ELR (cell line): ENCODE measurements at places on chromosomes 11 and 22.
A peak's percentile ranks its signal among the peaks of the same experiment; 100 is the strongest.

GRCh38 chr11:68370211-68371111, 58.1 kb downstream of the LRP5 start:
- DNase-seq: no peak

GRCh38 chr11:111633248-111633647, 31.0 kb downstream of the SIK2 start:
- no peak for DNase-seq

- DNase-seq: no peak
Observed at GRCh38 chr22:18947905-18948304, 11.8 kb upstream of the PRODH start.

GRCh38 chr22:48734359-48734758, 1093.3 kb downstream of the BRD1 start:
- DNase-seq: no peak

DNA sequence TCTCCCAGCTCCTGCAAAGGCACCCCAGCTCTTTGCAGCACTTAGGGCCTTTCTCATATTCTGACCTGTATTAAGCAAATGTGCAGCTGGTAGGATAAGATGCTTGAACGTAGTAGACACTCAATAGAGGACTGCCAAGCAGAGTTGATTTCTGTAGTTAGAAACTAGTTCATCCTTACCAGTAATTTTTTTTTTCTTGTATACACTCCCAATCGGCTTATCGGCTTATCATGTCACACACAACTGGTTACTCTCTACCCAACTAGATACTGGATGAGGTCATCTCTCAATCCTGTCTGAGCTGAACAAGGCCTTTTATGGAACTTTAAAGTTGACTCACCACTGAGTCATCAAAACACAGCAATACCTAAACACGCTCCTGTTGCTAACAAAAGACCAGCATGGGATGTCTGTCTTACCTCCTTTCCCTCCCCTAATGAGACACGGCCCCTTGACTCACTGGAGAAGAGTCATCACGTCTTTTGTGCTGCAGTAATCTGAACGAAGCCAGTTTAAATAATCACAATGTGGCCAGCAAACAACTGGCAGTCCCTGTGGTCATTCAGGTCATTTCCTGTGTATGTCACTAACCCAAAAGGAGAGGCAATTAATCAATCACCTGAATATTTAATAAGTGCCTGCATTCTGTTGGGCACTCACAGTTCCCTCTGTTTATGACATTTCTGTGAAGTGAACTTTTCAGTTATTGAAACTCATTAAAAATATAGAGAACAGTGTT, 7.5 kb upstream of the WEE1 start:
- DNase-seq: peak; percentile 100

GRCh38 chr11:57648801-57649735, 644 bp downstream of the YPEL4 start:
- peak; percentile 49 for DNase-seq

- no peak for DNase-seq
Observed at GRCh38 chr22:49185312-49185969, 642.2 kb downstream of the BRD1 start.

DNA sequence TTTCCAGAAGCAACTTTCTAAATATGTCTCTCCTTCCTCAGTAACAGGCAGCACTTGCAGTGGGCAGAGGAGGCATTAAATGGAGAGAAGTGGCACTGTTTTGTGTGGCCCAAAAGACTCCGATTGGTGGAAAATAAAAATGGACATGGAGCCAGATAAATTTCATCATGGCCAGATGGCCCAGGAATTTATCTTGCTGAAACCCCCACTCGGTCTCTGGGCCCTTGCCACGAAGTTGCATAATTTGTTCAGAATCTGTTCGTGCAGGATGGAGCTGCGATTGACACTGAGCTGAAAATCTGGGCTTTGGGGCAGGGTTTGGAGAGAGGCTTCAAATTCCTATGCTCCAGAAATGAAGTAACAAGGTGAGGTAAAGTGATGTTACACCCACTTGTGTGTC, 65.5 kb downstream of the C11orf91 start:
- DNase-seq: peak; percentile 15

DNA sequence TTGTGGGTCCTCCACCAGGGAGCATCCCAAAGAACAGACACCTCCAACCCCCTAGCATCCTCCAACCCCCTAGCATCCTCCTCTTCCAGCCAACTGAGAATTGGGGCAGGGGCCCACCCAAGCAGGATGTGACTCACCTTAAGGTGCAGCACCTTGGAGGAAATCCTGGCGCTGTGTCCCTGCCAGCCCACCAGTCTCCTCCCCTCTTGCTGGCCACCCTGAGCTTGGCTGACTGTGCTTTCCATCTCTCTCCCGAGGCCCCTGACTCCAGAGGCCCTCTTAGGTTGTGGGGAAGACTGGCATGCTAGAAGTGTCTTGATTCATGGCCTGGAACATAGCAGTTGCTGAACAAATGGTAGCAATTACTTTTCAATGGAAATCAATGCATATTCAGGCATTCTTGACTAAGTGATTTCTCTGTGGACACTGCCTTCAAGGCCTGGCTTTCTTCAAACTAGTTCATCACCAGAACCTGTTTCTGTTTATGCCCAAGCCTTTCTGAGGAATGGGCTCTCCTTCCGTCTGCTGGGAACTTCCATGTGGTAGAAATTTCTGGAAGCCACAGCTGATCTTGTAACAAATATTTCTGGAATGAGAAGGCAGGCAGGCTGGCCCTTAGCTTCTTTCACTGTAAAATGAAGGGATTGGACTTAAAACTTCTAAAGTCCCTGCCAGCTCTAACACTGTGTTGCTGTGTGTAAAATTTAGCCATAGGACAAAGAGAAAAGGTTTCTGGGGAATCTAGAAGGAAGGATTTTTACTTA, 60.5 kb downstream of the CEP164 start:
- peak; percentile 22 for DNase-seq

DNA sequence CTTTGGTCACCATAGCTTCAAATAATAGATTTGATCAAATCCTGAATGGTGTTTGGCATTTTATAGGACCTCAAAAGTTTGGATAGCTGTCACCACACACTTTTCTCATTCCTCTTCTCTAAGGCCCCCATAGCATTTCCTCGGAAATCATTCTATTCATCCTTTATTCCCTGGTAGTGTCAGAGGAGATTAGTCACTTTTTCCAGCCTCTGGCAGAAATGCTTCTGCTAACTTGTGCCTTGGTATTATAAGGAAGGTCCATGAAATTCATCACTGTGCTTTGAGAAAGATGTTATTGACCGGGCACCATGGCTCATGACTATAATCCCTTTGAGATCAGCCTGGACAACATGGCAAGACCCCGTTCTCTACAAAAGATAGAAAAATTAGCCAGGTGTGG, 19.7 kb upstream of the NUP160 start:
- peak; percentile 70 for DNase-seq

- no peak for DNase-seq
Observed at GRCh38 chr11:113057038-113057437, 95.8 kb downstream of the NCAM1 start.

DNA sequence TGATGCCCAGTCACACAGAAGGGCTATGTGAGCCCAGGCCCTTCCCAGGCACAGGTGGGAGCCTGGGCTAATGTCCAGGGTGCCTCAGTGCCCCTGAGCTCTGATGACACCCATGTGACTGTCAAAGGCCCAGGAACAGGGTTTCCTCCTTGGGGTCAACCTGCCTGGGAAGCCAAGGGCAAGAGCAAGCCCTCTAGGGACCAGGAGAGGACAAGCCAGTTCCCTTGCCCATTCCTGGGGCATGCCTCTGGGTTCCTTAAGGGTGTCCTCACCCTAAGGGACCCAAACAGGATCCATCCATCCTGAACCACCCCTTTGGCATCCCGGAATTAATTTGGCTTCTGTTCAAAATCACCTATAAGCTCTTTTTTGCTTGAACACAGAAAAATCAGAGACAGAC, 39.0 kb downstream of the PISD start:
- no peak for DNase-seq

DNA sequence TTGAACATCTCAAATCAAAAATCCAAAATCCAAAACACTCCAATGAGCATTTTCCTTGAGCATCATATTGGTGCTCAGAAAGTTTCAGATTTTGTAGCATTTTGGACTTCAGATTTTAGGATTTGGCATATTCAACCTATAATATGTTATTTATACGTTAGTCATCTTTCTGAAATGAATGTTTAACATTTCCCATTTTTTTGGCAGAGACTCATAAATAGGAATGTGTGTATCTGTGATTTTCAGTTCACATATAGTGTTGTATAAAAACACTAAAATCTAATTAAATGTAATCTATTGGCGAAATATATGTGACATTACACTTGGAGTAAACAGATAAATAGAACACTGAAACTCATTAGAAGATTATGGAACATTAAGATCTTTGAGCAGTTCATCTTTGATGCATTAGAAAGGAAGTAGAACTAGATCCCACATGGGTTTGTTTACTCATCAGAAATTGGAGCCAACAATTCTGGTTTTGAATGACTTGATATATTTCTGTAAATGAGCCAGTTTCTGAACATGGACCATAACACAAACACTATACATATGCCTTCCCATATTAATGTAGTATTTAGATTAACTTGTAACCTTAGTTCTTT, 153.1 kb downstream of the UVRAG start:
- DNase-seq: peak; percentile 74

GRCh38 chr11:61049063-61049377, 53.3 kb upstream of the CD5 start:
- no peak for DNase-seq

DNA sequence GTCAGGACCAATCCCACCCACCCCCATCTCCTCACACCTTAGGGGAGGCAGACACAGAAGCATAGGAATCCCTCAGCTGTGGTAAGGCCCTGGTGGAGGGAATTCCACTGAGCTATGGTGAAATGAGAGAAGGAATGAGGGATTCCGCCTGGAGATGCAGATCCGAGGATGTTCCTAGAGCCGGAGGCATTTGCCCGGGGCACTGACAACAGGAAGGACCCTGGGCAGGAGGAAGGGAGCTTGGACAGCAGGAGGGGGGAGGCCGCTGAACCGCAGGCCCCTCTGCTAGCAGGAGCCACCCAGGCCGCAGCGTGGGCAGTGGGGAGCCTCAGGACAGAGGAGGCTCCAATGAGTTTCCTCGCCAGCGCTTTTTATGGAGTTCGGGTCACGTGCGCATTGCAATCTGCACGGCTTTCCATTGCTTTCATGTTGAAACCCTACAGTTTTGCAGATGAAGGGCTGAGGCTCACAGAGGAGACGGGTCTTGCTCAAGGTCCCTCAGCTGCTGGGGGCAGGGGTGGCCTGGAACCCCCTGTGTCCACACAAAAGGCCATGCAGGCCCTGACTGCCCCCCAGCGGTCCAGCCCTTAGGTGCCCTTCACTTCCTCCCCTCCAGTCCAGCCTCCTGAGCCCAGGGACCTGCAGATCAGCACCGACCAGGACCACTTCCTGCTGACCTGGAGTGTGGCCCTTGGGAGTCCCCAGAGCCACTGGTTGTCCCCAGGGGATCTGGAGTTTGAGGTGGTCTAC, 15.5 kb downstream of the CSF2RB start:
- no peak for DNase-seq

DNA sequence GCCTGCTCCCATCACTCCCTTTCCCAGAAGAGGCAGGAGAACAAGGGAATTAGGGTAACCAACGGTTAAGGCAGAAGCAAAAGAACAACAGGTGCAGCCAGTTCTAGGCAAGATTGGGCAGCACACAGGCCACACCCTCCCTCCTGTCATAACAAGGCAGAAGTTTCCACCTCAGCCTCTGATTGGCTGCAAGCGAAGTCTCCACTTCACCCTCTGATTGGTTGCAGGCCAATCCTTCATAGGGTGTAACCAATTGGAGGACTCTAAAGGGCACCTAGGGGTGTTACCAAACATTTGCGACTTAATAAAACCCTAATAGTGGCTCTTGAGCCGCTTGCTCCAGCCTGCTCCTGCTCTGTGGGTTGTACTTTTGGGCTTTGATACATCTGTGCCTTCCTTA, 153.8 kb downstream of the CACNA1I start:
- peak; percentile 6 for DNase-seq

GRCh38 chr11:68269414-68270081, 2.2 kb downstream of the C11orf24 start:
- DNase-seq: peak; percentile 89

GRCh38 chr11:2468363-2469235, 23.8 kb downstream of the KCNQ1 start:
- DNase-seq: no peak

DNA sequence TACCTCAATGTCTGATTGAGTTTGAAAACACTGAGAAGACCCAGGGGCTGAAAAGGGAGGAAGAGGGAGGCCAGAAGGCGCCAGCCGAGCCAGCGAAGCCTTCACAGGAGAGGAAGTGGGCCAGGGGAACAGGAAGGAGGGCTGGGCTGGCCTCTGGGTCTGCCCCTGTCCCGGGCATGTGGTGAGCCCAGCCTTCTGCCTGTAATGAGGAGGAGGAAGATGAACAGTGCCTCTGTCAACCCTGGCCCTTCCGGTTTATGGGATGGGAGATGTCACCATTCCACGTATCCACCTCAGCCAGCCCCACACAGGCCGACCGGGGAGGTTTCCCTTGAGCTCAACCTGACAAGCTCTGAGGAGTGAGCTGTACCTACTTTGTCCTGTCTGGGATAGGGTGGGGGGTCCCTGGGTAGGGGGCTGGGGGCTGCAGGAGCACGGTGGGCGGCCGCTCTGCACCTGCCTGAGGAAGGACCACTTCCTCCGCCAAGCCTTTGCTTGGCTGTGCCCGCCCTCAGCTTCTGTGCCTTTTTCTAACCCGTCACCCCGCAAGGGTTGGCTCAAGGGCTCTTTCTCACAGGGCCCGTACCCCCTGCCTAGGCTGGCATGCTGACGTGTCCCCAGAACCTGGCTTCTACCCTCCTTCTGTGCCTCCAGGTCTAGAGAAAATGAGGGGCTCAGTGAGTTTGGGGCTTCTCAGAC, 2.0 kb downstream of the PARVG start:
- no peak for DNase-seq

DNA sequence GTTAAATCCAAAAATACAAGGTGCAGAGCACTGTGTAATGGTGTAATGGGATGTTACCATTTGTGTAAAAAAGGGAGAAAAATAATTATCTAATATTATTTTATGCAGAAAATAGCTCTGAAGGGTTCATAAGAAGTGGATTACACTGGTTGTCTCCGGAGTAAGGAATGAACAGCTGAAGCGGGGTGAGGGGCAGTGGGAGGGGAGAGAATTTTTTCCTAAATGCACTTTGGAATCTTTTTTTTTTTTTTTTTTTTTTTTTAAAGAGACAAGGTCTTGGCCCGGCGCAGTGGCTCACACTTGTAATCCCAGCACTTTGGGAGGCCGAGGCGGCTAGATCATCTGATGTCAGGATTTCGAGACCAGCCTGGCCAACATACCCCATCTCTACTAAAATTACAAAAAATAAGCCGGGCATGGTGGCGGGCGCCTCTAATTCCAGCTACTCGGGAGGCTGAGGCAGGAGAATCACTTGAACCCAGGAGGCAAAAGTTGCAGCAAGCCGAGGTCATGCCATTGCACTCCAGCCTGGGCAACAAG, 6.8 kb upstream of the POLR3H start:
- DNase-seq: no peak

GRCh38 chr11:85795712-85796487, 15.0 kb downstream of the SYTL2 start:
- no peak for DNase-seq

- DNase-seq: peak; percentile 86
Observed at GRCh38 chr11:88482871-88483301, 145.3 kb upstream of the CTSC start.

DNA sequence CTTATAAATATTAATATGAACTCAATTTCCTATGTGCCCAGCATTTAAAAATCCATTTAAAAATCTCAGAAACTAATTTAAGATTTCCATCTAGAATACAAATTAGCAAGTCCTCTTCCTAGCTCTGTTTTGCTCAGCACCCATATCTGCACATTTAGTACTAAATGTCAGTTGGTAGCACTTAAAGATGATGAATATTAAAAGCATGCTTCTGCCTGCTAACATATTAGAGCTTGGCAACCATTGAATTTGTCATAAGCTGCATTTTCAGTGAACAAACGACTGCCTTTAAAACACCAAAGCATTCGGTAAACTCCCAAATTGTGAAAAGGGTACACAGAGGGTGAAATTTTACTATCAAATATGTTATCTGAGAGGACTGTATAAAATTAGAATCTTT, 177.7 kb downstream of the CADM1 start:
- no peak for DNase-seq
